ENCODE measurements at places on chromosomes 5 and 9.

- DNase-seq = no peak
Measured at GRCh38 chr9:23683611-23684061, 142.4 kb downstream of the ELAVL2 start.

GRCh38 chr9:127841087-127841835 lies 13.2 kb downstream of the ENG start:
- DNase-seq = no peak

- no peak for DNase-seq
Measured at GRCh38 chr5:15991586-15991985, 188.0 kb downstream of the MARCHF11 start.

- no peak for DNase-seq
Measured at GRCh38 chr9:103992938-103993579, 101.0 kb upstream of the SMC2 start.

- peak; percentile 82 for DNase-seq
Measured at GRCh38 chr5:150245111-150245789, 44.3 kb downstream of the CAMK2A start.

GRCh38 chr5:41857989-41858388 lies 12.2 kb downstream of the OXCT1 start:
- DNase-seq = no peak

DNA sequence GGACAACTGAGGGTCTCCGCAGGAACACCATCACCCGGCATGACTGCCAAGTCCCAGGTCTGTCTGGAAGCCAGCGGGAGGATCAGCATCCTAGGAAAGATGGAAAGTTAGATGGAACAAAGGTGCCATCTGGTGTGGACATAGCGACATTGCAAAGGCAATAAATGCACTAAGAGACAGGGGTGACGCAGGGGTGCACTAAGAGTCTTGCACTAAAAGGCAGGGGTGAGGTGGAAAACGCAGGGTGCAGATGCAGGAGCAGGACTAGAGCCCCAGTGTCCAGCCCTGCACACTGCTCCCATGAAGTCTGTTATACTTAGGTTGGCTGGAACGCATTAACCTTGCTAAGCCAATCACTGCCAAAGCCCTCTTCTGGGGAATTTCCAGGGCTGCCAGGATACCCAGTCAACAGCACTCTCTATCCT lies 15.5 kb downstream of the ATOX1 start:
- peak; percentile 43 for DNase-seq

GRCh38 chr5:40150896-40151295 lies 528.8 kb upstream of the PTGER4 start:
- DNase-seq = no peak

- DNase-seq = peak; percentile 50
Measured at GRCh38 chr9:89022902-89023301, 31.6 kb downstream of the S1PR3 start.

GRCh38 chr9:94757158-94757557 lies 30.7 kb downstream of the AOPEP start:
- DNase-seq = no peak

DNA sequence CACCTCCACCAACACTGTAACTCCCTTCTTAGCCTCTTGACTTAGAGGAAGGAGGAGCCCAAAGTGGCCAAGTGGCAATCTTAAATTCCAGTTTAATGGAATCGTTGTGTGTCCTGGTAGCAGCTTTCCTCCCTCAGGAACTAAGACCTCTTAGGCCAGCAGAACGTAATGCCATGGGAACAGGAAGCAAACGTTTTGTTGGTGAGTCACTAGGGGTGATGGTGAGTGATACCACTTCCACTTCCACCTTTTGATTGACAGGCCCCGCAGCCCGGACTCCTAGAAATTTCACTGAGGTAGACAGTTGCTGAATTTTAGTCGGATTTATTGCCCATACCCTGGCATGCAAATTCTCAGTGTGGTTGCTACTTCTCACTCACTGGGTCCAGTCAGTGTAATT lies 94.2 kb upstream of the FBN2 start:
- DNase-seq = no peak

DNA sequence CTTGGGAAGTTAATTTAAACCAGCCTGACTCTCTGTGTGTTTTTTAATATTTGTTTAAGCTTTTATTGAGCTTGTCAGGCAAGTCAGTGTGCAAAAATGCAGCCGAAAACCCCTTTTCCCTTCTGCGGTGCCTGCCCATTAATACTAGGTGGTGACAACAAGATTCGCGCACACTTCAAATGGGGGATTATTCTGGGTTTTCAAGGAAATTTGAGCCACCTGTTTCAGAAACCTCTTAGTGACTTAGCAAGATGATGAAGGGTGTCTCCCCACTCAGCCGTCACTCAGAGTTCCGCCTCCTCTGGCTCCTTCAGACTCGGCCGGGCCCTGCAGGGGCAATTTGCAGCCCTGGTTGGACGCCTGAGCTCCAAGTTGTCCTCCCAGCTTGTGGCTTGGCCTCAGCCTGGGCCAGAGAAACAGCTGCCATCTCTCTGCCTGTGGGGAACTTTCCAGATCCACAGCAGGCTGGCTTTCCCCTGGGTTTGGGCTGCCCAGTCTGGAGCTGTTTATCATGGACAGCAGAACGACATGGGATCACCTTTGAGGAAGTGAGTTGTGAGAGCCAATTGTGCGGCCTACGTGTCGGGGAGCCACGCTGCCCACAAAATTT lies 75.9 kb downstream of the SPRY4 start:
- peak; percentile 77 for DNase-seq

DNA sequence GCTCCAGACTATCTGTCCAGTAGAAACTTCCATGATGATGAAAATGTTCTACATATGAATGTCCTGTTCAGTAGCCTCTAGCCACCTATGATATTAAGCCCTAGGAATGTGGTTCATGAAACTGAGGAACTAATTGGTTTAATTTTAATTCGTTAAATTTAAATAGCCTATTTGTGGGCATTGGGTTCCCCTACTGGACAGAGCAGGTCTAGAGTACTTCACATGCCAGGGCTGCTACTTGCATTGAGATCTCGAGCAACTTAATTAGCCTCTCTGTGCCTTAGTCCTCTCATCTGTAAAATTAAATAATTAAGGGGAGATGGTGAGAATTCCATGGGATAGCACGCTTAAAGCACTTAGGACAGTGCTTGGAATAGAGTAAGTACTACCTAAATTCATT lies 160.0 kb downstream of the PAPPA start:
- no peak for DNase-seq

DNA sequence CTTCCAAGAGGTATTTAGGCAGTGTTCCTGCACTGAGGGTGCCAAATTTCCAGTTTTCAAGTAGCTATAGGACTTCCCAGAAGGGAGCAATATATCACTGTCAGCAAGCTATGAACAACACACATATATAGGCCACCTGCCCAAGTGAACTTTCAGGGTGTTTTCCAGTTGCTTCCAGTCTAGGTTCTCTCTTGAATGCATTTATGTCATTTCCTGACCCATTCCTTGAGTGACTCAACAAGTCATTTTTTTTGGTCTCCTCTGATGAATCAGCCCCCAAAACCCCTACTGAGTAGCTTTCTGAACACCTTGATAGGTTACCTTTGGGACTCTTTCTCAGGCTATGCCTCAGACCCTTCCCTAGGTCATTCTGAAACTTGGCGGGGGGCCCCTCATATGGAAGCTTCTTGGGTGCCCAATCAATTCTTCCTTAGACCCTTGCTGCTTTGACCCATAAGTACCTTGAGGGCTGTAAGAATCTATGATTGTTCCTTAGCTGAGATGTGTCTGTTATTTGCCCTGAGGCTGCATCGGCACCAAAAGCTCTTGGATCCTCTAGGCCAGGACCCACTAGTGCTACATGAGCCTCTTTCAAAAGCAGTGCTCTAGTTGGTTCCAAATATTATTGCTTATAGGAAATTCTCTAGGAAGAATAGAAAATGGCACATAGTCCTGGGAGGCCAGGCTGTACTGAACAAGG lies 12.4 kb downstream of the DNAJB5 start:
- no peak for DNase-seq

- peak; percentile 52 for DNase-seq
Measured at GRCh38 chr9:128554155-128554862, 1.9 kb downstream of the SPTAN1 start.

DNA sequence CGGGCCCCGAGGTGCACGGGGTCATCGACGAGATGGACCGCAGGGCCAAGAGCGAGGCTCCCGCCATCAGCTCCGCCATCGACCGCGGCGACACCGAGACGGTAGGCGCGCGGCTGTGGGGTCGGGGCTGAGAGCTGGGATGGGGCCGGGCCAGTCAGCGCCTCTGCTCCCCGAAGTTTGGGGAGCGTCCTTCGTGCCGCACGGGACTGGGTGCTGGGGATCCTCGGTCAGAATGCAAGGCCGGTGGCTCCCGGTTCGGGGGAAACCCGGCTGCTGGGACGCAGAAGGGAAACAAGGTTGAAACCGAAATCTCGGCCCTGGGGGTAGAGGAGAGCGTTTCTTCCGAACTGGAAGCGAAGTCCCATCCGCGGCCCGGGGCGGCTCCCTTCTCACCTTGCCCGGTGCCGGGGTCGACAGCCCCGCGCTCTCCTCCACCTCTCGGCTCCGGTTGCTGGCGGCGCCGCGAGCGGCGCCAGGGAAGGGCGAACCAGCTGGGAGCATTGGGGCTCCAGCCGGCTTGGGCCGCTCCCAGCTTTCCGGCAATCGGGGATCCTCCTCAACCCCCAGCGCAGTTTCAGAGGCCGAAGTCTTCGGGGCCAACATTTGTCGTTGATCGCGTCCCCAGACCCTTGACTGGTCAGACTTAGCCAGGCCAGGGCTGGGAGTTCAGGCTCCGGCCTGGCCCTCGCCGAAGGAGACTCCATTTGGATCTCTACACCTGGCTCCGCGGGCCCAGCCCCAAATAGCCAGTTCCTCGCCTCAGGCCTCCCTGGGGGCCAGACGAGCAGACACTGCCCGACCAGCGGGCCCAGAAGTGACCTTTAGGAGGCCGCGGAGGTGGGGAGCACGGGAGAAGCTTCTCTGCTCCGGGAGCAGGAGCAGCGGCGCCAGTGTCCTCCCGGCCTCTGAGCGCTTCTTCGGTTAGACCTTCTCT lies 1.1 kb downstream of the LHX2 start:
- no peak for DNase-seq

DNA sequence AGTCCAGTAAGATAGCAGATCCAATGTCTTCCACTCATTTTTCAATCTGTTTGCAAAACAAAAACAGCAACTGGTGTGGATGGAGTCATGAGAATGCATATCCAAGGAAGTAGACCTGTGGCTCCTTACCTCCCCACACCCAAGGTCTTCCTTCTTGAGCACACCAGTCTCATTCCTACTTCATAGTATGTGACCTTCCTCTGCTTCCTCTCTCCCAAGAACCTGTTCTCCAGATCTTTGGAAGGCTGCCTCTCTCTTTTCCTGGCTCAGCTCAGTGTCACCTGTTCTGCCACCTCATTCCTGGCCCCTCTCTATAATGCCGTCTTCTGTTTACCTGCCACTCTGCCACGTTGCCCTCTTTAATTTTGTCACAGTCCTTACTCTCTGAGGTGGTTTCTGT lies 7.9 kb upstream of the TRIM7 start:
- no peak for DNase-seq

GRCh38 chr9:93486268-93486667 lies 32.9 kb upstream of the FAM120AOS start:
- DNase-seq = no peak

DNA sequence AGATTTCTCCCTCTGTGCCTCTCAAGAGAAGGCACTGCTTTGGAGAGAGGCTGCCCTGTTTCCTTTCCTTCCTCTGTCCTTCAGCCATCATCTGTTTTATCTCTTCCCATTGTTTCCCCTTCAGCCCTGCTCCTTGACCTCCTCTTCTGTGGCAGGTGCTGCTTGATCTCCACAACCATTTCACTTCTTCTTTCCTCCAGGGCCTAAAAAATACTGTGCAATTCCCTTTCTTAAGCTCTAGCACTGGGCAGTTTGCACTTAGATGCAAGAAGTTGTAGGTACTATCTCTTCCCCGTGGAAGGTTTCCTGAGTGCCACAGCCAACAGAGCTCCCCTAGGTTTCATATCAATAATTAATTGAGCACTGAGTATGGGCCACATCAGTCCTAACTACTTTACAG lies 8.8 kb upstream of the ADRB2 start:
- no peak for DNase-seq

DNA sequence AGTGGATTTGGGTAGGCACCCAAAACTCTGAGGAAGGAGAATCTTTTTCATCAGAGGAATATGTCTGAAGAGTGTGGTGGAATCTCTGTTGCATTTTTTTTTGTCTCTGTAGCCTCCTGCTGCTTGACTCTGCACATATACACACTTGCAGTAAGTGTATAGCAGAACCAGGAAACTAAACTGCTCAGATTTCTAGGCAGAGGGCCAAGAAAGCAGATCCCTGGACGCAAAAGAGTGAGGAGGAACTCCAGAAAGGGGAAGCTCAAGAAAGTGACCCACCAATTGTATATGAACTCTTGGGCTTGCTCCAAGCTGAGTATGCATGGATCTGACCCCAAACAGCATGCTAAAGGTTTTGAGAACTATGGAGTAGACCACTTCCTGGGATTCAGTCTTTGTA lies 181.8 kb downstream of the GADD45G start:
- no peak for DNase-seq

DNA sequence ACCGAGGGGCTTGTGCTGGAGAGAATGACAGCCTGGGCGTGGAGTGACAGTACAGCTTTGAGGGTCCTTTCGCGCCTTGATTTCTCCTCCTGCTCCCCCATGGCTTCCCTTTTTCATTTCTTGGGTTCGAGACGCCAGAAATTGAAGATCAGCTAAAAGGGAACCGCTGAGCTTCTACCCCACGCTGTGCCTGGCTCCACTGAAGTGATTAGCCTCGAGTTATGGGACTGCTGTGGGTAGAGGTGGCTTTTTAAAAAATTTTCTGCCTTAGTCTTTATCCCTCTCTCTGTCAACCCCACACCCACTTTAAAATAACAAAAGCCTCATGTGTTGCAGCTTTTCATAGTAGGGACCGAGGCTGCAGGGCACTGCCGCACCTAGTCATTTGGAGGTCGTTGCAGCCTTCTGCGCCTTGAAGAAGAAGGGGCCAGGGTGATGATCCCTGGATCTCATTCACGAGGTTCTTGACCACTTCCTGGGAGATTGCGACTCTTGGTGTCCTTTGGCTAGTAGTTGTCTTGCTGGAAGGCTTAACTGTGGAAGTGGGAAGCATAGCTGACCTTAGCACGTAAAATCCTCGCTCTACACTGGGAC lies 603 bp downstream of the PPIP5K2 start:
- no peak for DNase-seq

- no peak for DNase-seq
Measured at GRCh38 chr5:139088024-139088423, 110.1 kb downstream of the SIL1 start.

- DNase-seq = no peak
Measured at GRCh38 chr5:96933764-96934707, 1.8 kb upstream of the LNPEP start.

- no peak for DNase-seq
Measured at GRCh38 chr9:38408719-38409118, 15.5 kb downstream of the IGFBPL1 start.

DNA sequence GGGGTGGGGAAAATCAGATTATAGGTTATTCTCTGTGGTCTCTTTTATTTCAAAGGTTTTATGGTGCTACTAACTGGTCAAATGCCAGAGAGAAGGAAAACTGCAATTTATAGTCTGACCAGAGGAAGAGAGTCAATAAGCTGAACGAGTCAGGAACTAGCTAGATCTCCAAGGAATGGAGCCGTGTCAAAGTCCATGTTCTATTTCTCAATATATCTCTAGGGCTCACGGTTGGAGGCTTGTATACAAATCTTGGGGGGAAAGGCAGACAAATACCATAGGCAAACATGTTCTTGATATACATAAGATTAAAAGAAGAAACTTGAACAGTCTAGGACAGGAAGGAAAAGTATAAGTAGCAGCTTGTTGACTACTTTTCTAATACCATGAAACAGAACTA lies 627.1 kb downstream of the PDE4D start:
- DNase-seq = no peak
